NCI-H345 (cell line): ENCODE measurements at places on chromosomes 1 and 21.
A peak's percentile ranks its signal among the peaks of the same experiment; 100 is the strongest.

DNA sequence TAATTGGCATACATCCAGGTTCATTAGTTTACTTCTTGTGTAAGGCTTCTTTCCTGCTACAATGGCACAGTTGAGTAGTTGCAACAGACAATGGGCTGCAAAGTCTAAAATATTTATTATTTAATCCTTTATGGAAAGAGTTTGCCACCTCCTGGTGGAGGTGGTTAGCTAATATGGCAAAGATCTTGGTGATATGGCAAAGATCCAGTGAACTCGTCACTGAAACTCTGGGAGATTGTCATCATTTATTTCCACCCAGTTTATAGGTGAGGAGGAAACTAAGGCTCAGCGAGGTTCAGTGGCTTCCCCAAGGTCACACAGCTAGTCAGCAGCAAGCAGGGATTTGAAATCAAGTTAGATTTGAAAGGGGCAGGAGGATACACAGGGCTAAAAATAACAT lies 16.1 kb upstream of the IFFO2 start:
- DNase-seq = no peak

- DNase-seq = no peak
Measured at GRCh38 chr1:162564762-162565218, 3.3 kb downstream of the UAP1 start.

DNA sequence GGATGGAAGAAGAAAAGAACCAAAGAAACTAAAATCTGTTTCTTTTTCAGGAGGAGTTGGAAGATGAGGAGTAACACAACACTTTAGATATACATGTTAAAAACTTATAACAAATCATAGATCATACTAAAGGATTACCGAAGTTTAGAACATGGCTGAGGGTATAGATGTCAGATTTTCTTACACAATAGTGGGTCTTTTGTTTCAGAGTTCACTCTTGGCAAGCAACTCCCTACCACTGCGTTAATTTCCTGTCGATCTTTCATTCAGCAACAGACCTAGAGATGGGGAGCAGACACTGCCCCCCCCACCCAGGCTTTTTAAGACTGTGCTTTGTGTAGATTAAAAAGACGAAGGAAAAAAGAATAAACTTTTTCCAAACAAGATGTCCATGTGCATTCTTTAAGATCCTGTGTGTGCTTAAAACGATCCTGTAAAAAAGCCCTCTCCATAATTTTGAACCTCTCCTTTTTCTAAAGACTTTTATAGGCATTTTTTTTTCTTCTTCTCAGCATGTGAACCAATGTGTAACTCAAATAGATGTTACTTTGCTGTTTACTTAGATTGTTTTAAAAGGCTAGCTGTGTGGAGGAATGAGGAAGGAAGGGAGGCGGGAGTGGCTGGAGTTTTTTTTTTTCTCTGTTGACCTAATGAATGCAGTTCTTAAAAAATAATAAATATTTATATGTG lies 50.4 kb downstream of the NFIA start:
- no peak for DNase-seq

GRCh38 chr1:209627732-209628196 lies 24.5 kb downstream of the LAMB3 start:
- DNase-seq = peak; percentile 76

- no peak for DNase-seq
Measured at GRCh38 chr1:109605381-109605780, 14.0 kb downstream of the GNAT2 start.

DNA sequence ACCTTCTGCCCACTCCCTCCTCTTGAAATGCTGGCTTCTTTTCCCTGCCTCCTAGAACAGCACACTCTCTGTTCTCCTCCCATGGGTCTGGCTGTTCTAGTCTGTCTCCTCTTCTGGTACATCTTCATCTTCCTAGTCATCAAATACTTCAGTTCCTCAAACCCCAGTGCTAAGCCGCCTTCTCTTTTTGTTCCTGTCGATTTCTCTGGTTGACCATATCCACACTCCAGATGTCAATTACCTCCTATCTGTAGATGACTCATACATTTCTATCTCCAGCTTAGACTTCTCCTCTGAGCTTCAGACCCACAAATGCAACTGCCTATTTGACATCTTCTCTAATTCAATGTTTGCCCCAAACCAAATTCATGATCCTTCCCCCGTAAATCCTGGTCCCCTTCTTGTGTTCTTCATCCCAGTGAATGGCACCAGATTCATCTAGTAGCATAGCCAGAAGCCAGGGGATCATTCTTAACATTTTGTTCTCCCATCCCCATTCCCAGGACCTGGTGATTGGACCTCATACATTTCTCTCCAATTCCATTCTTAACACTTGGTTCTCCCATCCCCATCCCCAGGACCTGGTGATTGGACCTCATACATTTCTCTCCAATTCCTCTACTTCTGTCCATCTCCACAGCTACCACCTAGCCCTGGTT lies 35.9 kb downstream of the USP24 start:
- DNase-seq = no peak

DNA sequence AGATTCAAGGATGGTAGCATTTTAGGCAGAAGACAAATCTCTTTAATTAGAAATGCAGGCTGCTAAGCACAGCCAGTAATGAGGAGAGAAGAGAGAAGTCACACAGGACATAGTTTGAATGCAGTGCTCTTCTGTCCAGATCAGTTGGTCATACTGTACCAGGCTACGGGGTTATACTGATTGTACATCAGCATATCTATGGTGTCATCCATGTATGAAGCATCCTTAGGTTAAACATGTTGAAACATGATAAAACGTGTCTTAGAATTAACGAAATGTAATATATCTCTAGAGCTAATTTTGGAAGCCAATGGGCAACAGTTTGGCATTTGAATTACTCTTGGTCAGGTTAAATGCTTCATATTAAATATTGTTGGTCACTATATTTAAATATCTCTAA lies 199.1 kb downstream of the RYR2 start:
- DNase-seq = no peak

DNA sequence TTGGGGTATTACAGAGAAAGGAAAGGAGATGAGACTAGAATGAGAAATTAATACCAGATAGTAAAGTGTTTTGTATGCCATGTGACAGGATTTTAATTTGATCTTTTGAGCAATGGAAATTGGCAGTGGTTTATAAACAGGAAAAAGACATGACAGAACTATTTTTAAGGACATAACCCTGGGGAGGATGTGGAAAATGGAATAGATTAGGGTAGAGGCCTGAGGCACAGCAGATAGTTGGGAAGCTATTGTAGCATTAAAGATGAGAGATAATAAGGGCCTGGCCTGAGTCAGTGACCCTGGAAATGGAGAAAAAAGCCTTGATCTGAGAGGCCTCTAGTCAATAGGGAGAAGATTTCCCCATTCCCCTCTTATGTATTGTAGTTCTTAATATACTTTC lies 22.1 kb upstream of the KCNA3 start:
- no peak for DNase-seq

DNA sequence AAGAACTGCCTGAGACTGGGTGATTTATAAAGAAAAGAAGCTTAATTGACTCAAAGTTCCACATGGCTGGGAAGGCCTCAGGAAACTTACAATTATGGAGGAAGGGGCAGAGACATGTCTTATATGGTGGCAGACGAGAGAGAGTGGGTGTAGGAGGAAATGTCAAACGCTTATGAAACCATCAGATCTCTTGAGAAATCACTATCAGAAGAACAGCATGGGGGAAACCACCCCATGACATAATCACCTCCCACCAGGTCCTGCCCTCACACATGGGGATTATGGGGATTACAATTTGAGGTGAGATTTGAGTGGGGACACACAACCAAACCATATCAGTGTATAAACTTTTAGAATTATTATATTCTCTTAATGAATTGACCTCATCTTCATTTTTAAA lies 335.9 kb upstream of the DPYD start:
- no peak for DNase-seq

DNA sequence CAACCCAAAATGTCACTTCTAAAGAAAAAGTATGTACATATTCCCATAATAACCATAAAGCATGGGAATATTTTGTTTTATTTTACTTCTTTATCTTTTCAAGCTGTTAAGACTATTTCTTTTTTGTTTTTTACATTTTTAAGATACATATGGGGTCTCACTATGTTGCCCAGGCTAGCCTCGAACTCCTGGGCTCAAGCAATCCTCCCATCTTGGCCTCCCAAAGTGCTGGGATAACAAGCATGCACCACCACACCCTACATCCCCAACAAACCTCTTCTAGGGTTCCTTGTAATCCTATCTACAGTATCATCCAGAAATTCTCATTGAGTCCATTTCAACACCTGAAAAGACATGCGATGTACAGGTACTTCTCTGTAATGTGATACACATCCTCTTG lies 87.5 kb downstream of the TM2D1 start:
- no peak for DNase-seq

GRCh38 chr1:243890576-243890975 lies 40.5 kb upstream of the AKT3 start:
- no peak for DNase-seq

DNA sequence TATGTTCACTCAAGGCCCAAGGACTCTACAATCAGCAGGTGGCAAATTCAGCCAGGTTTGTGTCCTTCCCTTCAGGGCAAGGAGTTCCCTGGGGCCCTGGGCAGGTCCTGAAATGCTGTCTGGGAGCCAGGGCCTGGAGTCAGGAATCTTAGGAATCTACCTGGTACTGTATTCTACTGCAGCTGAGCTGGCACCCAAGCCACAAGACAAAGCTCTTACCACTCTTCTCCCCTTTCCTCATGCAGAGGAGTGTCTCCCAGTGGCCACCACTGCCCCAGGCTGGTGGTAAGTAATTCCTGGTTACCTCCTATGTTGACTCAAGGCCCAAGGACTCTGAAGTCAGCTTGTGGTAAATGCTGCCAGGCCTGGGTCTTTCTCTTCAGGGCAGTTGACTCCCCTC lies 153.4 kb downstream of the NRIP1 start:
- no peak for DNase-seq

DNA sequence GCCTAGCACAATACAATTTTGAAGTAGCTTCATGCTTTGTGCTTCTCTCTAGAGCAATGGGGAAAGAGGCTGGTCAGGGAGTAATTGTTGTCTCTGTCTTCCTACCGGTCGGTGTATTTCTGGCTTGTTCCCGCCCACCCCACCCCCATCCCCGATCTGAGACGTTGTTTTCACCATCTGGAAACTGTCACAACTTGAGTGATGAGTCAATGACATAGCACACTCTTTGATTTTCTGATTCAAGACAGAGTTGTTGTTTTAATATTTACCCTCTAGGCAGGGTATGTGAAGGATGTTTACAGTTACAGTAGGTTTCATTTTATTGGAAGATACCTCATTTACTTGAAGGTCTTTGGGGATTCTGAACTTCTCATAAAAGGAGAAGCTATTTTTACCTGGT lies 7.0 kb downstream of the IL12RB2 start:
- no peak for DNase-seq

DNA sequence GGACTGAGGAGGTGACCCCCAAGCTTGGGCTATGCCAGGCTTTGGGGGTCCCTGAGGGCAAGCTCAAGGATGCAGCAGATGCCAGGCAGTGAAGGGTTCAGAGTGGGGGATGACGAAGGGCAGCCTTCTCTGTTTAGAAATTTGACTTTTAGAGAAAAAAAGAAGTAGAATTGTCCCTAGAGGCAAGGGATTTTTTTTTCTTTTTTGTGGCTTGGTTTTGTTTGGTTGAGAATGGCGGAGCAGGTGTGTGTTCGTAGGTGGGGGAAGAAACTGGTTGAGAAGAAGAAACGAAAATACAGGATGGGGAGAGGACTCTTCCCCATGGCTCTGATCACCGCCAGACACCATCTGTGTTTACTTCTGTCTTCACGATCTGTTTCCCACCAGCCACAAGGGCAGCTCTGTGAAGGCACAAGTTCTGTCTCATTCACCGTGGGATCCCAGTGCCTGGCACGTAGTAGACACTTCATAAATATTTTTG lies 8.2 kb downstream of the PLA2G5 start:
- DNase-seq = no peak

GRCh38 chr1:16076031-16076864 lies 2.8 kb upstream of the FAM131C start:
- DNase-seq = no peak

DNA sequence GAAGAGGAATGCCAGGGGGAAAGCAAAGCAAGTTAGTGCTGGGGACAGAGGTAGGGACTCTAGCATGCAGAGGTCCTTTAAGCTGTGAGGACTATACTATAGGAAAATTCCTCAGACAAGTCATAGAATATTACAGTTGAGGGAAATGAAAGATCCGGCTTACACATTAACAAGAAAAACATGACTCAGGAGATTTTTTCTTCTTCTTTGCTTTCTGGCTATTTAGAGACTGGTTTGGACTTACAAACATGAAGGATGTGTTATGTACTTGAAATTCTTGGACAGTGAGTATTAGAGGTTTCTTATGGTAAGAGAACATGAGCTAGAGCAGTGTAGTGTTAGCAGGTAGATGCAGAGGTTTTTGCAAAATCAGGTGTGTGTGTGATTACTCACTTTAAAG lies 24.9 kb downstream of the USP25 start:
- DNase-seq = no peak

- DNase-seq = no peak
Measured at GRCh38 chr1:76682138-76682537, 185.1 kb upstream of the ST6GALNAC5 start.

- DNase-seq = no peak
Measured at GRCh38 chr1:186882372-186883134, 53.8 kb downstream of the PLA2G4A start.

- no peak for DNase-seq
Measured at GRCh38 chr1:211237579-211237978, 21.6 kb upstream of the RCOR3 start.

- DNase-seq = no peak
Measured at GRCh38 chr1:63935143-63935542, 161.3 kb downstream of the ROR1 start.

- DNase-seq = no peak
Measured at GRCh38 chr1:211196880-211197279, 62.3 kb upstream of the RCOR3 start.

- DNase-seq = no peak
Measured at GRCh38 chr1:177424744-177425143, 254.0 kb downstream of the BRINP2 start.

- no peak for DNase-seq
Measured at GRCh38 chr1:99659755-99660210, 13.9 kb downstream of the PALMD start.

GRCh38 chr1:117036018-117036461 lies 24.1 kb upstream of the TTF2 start:
- no peak for DNase-seq
